ENCODE measurements at places on chromosomes 7 and 10.

- DNase-seq, result no peak
These were observed 29.2 kb upstream of the PROSER2 start for GRCh38 chr10:11793762-11794479.

DNA sequence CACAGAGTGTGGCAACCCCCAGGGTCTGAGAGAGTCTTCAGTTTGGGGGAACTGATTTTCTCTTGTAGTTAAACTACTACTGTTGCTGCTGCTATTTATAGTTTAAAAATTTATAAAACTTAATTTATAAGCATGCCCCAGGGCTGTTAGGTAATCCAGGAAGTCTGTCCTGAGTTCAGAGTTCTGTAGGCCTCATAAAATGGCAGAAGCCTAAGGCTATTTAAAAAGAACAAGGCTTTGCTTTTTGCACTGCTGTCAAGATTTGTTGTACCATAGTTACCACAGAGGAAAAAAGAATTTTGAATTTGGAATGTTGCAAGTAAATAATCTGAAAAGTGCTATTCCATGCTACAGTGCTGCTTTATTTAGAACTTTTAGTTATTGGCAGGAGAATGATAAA, 66.1 kb downstream of the AGK start:
- no peak for DNase-seq

DNA sequence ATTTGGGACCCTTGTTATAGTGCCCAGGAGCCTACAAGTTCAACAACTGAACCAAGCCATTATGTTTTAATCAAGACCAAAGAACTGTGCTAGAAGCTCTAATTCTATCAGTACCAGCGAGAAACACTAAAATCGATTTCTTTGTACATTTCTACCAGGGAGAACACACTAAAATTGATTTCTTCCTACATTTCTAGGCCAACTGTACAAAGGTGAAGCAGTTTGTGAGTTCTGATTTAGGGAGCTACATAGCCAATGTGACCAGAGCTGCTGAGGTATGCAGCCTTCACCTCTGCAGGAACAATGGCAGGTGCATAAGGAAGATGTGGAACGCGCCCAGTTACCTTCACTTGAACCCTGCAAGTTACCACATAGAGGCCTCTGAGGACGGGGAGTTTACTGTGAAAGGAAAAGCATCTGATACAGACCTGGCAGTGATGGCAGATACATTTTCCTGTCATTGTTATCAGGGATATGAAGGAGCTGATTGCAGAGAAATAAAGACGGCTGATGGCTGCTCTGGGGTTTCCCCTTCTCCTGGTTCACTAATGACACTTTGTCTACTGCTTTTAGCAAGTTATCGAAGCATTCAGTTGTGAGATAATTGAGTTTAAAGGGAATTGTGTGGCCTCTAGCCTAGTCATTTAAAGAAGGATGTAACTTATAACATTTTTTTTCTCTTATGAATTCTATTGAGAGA, 31.7 kb downstream of the HYAL4 start:
- no peak for DNase-seq

DNA sequence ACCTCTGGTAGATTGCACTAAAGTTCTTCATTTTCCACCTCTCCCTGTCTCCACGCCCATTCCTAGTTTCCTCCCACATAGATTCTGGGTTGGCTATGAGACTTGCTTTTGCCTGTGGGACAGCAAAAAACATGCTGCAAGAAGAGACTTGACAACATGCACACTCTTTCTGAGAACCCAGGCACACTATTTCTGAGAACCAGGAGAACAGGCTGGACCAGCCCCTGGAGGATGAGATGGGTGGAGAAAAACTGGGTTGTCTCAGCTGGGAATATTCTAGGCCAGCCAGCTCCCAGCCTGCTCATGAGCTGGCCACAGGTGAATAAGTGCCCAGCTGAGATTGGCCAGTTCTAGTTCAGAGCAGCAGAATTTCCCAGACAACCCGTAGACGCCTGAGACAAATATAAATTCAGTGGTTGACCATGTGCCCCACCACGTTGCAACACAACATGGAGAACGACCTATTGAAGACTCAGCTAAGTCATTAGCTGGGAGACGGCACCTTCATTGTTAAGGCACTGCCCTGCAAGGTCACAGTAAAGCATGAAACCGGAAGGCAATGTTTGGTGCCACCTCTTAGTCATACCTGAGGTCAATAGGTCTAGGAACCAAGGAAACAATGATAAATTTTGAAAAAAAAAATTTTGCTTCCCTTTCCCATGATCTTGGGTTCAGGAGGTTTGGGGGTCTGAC, 92.7 kb upstream of the AKR1E2 start:
- DNase-seq, result no peak

DNA sequence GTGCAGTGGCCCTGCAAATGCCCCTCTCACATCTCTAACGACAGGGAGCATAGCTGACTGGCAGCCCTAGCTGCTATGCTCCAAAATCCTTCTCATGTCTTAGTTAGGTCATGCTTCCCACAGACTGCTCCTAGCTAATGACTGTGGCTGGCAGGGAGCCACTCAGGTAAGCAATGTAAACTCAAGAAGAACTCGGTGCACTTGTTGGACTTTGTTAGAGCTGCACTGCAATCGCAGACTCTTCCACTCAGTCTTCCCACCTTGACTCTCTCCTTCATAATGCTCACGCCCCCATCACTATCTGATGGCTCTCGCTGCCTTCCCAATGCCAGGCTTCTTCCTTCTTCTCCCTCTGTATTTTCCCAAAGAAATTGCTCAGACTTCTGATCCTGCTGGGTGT, 24.0 kb downstream of the OR9A2 start:
- no peak for DNase-seq

DNA sequence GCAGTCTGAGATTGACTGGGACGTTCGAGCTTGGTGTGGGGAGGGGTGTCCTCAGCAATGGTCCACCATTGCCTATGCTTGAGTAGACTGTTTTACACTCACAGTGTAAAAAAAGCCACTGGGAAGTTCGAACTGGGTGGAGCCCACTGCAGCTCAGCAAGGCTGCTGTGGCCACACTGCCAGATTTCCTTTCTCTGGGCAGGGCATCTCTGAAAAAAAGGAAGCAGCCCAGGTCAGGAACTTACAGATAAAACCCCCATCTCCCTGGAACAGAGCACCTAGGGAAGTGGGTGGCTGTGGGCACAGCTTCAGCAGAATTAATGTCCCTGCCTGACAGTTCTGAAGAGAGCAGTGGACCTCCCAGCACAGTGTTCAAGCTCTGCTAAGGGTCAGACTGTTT, 80.3 kb downstream of the BICC1 start:
- DNase-seq, result no peak

DNA sequence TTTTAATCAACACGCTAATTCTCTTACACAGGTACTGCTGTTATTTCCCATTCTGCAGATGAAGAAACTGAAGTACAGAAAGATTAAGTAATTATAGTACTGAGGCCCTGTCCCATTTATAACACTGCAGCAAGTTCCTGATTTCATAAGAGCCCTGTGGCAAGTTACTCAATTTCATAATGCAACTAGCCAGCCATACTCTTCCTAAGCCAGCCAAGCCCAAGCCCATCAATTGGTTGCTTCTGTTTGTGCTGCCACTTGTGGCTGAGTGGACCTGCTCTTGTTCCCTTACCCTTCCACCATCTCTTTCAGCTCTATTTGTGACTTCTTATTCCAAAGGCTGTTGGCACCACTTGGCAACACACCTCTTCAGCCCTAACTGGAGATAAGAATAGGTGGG, 19.7 kb upstream of the PRPF18 start:
- no peak for DNase-seq

DNA sequence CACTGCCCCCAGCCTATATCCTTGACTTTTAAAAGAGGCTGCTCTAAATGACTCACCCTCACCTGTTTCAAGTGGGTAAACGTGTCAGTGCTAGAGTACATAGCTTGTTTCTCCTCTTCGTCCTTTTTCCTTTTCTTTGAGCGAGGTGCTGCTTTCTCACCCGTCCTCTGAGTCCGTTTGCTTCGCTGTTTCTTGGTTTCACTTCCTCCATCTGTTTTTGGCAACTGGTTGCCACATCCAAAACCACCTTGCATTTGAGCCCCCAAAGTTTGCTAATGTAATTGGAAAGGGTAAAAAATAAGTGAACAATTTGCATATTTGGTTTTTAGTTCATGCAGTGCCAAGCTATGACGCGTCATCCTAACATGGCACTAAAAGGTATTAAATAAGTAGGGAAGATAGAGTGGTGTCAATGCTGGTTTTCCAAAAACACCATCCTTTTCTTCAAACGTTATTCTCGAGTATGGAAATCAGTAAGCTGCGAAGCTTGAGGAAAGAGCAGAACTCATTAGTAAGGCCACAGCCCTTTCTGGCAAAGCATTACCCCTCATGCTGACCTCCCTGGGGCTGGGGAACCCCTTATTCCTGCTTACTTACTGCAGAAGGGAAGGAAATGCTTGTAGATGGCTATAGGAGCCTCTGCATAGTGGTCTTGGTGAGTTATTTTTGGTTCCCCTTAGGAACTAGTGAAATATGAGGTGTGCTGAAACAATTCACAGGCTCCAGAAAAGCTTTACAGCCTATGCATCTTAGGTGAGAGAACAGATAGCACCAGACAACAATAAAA, 133.5 kb downstream of the GALNT11 start:
- no peak for DNase-seq

- DNase-seq, result no peak
These were observed 66.8 kb upstream of the CDK1 start for GRCh38 chr10:60711496-60711895.

GRCh38 chr10:86963341-86963919, 4.9 kb upstream of the ADIRF start:
- DNase-seq, result no peak

- no peak for DNase-seq
These were observed 44.7 kb downstream of the AVL9 start for GRCh38 chr7:32539919-32540531.

DNA sequence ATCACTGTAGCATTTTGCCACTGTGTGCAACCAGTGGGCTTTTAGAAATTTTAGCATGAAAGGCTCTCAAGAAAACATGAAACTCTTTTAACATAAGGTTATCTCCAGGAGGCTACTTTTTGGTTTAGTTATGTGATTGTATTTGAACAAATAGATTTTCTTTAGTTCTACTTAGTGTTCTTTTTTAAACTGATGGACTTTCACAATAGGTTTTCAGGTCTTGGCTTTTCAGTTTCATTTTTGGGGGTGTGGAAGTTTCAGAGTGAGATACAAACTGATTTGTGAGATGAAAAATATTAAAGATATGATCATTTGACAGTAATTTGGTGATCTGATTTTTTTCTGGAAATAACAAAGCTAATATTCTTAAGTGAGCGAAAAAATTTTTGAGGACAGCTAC, 344.1 kb downstream of the PHF14 start:
- DNase-seq, result no peak

- no peak for DNase-seq
These were observed 25.9 kb downstream of the STEAP4 start for GRCh38 chr7:88280801-88281200.

GRCh38 chr7:140153666-140154161, 23.1 kb downstream of the KDM7A start:
- no peak for DNase-seq

GRCh38 chr7:108051454-108051853, 48.5 kb upstream of the LAMB1 start:
- DNase-seq, result no peak

- no peak for DNase-seq
These were observed 28.9 kb downstream of the TARP start for GRCh38 chr7:38244516-38244915.

GRCh38 chr7:107269790-107270189, 101.0 kb downstream of the HBP1 start:
- DNase-seq, result no peak

- no peak for DNase-seq
These were observed 8.3 kb downstream of the ABCA13 start for GRCh38 chr7:48179496-48180030.

DNA sequence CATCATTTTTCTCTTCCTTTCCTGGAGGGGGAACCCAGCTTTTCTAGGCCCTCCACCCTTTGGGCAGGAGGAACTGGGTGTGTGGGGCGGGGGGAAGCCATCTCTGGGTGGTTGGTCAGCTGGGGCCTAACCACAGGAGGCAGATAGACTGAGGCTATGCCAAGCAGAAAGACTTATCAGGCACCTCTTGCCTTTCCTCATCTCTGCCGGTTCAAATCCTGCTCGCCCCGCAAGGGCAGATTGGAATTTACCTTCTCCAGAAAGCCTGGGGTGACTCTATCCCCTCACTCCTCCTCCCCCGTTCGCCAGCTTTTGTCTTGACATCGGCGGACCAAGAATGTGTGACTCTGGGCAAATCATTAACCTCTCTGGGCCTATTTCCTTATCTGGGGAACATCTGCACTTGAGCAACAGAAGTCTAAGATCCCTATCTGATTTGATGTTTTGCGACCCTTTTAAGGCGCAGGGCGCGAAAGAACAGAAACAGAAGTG, 584 bp upstream of the GARS1 start:
- DNase-seq, result peak; percentile 70

GRCh38 chr10:110448682-110449418, 48.9 kb upstream of the DUSP5 start:
- DNase-seq, result no peak

DNA sequence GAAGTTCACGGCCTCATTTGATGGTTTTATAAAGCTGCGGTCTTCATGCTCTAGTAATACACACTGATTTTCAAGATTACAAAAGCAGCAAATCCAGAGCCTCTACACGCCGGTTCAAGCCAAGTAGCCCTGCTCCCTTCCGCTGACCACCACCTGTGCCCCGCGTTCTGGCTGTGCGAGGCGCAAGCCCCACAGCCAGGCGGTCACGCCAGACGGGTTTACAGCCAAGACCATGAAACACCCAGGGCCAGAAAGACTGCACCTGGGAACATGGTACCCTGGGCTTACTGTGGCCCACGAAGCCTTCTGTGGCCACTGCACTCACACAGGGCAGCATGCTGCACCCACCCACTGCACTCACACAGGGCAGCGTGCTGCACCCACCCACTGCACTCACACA, 33.6 kb downstream of the GPER1 start:
- no peak for DNase-seq

GRCh38 chr7:2736411-2736914, 48.5 kb downstream of the AMZ1 start:
- no peak for DNase-seq

- DNase-seq, result no peak
These were observed 20.3 kb downstream of the PPIF start for GRCh38 chr10:79367426-79368189.

- no peak for DNase-seq
These were observed 52.5 kb upstream of the SEPTIN7 start for GRCh38 chr7:35748371-35748770.

- no peak for DNase-seq
These were observed 155.6 kb upstream of the ADO start for GRCh38 chr10:62648921-62649320.

- no peak for DNase-seq
These were observed 136.3 kb downstream of the DOCK1 start for GRCh38 chr10:127041552-127041951.

Measured in neural progenitor cell (in vitro differentiated cells).